ENCODE measurements at places on chromosomes 3 and 15.

DNA sequence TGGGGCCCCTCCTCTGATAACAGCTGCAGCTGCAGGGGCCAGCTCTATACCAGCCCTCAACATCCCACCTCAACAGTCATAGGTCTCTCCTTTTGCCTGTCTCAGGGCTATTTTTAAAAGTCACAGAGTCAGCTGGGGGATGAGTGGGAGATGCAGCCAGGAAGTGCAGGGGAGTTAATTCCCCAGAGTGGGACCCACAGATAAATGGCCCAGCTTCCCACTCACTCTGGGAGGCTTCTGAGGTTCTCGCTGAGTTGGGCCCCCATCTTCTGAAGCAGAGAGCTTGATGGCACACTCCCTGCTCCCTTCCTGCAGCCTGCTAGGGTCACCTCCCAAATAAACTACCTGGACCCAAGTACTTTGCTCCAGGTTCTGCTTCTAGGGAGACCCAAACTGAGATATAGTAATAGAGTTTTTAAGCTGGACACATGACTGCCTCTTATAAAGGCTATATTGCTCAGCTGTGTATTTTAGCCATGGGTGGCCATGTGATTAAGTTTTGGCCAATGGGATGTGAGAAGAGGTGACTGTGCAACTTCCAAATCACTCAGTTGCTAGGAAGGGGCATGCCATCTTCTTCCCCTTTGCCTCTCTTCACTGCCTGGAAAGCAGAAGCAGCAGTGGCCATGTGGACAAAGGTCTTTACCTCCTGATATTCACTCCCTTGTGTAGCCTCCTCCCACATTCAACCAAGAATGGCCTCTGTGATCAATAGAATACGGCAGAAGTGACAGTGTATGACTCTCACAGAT, 15.5 kb upstream of the VIPR1 start:
- no peak for DNase-seq

- DNase-seq, result peak; percentile 83
These were observed 15.6 kb upstream of the MAGEF1 start for GRCh38 chr3:184727357-184728009.

DNA sequence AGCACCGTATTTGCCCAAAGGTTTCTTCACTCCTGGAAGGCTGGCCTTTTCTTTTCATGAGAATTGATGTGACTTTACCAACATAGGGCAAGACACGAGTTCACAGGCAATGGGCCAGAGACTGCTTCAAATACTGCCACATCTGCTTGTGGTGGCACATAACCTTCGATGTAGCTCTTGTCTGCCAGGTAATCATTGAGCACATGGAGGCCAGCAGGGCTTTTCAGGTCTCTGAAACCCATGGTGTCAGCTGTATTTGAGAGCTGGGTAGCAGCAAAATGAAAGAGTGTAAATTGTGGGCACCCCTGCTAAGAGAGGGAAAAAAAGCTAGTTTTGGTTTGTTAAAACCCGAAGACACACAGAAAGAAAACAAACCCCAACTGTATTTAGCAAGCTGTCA, 200.7 kb downstream of the NAALADL2 start:
- no peak for DNase-seq

DNA sequence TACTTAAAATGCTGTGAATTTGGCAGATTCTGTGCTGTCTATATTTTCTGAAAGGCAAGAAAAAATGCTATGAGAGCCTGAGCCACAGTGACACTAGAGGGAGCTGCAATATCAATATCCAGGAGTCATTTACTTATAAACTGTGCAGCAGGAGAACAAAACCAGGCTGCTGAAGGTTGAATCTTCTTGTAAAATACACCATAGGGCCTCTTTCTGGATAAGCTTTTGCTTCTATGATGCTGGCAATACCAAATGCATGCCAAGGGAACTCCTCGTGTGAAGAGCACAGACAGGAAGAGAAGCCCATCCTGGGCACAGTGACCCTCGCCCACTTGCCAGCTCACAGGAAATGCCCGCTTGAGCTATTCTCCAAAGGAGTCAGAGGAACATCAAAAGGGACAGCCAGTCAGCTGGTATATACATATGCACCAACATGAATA, 48.0 kb upstream of the TSPAN3 start:
- peak; percentile 73 for DNase-seq

DNA sequence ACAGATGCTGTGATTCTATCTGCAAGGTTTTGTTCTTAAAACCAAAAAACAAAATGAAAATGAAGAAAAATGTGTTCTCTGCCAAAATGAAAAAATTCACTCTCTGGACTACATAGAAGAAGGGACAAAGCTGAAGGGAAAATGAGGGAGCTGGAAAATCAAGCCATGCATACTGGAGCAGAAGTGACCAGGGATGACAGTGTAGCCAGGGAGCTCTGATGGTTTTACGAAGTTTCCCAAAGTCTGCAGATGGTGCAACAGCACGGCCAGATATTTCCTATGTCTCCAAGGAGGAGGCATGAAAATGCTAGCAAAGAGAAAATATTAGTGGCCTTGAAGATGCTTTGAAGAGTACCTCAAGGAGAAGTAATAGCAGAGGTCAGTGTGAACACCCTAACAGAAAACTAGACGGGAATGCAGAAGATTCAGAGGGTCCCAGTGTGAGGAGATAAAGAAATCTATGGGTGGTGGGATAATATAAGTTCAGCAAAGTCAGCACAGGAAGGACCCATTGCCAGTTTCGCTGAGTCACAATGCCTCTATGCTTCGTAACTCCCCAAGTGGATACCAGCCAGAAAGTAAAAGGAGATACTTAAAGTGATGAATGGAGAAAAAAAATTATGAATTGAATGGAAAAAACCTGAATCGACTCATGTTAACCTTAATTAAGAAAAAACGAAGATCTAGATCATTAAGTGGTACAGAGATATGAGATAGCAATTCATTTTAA, 39.0 kb upstream of the POMGNT2 start:
- peak; percentile 53 for DNase-seq

DNA sequence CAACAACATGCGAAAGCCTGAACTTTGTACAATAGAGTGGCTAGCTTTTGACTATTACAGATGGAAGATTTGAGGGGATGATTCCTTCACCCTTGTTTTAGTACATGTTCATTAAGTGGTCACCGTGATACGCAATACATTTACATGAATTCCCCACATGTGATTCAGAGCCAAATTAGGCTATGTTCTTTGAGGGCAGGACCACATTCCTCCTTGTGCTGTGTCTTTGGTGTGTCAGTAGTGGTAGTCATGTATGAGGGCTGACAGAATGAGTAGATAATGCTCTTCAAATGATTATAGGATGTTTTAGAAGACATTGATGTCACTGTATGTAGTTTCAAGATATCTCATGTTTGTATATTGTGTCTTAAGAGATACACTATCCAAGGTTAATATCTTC, 12.1 kb downstream of the PTPRG start:
- no peak for DNase-seq

DNA sequence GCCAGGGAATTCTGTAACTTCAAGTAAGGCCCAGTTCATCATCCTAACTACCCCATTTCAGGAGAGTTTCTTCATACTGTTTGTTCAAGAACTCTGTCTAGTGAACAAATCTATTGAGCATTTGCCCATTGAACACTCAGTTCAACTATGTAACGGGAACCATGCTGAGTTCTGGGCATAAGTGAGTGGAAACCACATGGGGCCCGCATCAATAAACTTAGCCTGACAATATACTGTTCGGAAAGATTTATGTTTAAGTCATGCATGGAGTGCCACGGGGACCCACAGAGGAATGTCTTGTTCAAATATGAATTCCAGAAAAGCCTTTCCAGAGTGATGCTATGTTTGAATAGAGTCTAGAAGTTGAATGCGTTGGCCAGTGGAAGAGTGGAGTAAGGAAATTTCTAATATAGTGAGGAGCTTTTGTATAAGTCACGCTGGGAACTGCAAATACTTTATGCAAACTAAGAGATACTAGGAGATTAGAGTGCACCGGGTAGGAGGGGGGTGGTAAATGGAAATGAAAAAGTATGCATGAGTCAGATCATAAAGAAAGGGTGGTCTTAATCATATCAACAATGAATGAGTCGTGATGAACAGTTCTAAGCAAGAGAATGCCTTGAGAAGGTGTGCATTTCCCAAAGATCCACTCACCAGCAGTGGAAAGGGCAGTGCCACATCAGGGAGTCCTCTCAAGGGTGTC, 279.8 kb downstream of the VPS13C start:
- DNase-seq, result no peak

DNA sequence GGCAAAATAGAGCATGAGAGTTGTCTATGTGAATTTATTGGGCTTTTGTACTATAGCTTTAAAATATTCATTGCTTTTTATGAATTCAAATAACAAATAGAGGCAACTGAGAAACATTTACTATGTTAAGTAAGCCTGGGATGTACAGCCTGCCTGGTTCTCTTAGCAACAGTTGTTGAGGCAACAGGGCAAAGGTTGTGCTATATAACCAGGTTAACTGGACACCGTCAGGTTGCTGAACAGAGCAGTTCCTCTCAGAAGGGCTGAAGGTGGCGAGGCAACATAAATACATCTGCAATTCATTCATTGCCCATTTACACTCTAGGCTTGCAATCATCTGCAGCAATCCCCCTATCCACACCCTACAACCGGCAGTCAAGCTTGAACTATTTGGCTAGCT, 78.2 kb downstream of the GTF2E1 start:
- no peak for DNase-seq

- DNase-seq, result no peak
These were observed 2.5 kb upstream of the PLCH1 start for GRCh38 chr3:155747286-155747945.

Measured in AG20443 (cell line).